Adipocyte (in vitro differentiated cells): ENCODE measurements at places on chromosomes 6 and 20.

- DNase-seq: peak; percentile 84
Measured at GRCh38 chr6:138815797-138816528, 20.1 kb downstream of the ECT2L start.

GRCh38 chr6:81088145-81088544 lies 664.3 kb downstream of the TENT5A start:
- no peak for DNase-seq

DNA sequence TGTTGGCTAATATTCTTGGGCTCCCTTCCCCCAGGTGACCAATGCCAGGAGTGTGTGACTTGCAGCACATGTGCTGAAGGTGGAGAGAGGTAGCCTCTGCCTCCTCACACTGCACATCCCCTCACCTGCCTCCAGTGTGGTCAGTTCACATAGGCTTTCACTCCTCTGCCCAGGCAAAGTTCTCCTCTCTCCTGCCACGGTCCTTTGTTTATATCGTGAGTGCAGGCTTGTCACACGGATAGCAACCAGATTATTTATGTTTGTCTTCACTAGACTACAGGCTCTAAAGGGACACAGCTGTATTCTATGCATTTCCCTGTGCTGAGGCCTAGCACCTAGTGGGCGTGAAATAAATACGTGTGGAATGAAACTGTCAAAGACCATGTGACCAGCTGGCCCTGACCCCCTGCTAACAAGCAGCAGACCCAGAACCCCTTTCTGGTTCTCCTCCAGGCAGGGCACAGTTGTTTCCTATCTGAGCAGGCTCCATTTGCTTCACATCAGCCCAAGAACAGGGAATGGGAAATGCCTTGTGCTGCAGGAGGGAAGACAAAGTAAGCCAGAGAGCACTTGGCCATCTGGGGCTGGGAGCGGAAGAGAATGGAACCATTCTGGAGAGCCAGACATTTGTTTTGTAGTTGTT lies 42.3 kb downstream of the UNC5CL start:
- peak; percentile 14 for DNase-seq

DNA sequence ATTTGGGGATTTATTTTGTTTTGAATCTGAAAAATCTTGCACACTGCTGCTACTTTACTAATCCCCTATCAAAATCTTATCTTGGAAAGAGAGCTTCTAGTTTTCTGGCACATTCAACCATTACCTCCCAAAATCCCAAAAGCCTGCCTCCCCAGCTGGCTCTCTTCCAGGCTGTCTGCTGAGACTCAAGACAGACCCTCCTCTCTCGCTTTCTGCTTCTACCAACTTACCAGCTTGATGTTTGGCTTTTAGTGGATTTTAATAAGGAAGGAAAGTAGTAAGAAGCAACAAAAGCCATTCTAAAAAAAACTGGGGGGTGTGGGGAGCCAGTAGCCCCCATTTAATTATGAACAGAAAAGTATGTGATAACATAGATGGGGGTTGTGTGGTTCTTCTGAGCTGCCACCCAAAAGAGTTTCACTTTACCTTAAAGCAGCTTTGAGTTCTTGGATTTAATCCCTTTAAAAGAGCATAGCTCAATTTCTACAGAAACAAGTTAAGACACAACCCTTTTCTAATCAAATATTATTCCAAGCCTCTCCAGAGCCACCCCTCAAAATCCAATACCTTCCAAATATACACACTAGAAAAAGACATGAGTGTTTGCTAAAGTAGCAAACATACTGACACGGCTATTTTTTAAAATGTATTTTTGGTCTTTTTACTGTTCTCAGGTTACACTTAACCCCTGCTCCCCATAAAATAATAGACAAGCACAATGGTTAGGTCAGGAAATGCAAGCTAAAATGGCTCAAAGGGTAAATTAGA lies 71.7 kb downstream of the ATP9A start:
- DNase-seq: peak; percentile 52

DNA sequence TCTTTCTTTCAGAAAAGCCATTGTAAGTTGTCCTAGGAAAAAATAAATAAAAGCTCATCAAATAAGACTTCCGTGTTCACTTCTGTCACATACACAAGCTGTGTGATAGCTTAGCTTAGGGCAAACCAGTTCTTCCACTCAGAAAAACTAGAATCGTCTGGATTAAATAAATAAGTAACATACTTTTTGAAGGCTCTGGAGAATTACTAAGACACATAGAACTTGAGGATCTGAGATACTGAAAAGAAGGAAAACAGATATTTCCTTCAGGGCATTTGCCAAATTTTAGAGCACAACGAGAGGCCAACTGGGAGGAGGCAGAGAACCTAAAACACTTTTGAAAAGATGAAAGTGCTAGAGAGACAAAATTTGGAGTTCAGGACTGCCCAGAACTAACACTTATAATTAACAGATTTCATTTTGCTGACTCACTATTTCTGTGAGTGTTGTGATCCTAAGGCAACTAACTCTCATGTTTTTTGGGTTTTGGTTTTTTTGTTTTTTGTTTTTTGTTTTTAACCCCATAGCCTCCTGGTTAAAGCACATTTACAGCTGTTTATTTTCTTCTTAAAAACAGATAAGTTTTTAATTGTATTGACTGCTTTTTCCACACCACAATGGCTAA lies 38.7 kb upstream of the THEMIS start:
- DNase-seq: peak; percentile 60
